ENCODE measurements at places on chromosomes 16 and 17. TPM values are rescaled to one million over a fixed set of nuclear protein-coding genes. Genes with fewer than 3 reads are reported as not detected.

EFNB3 gene
- 2.7 TPM for total RNA-seq

- no peak for DNase-seq
Measured at GRCh38 chr17:79078476-79079190, 4.0 kb downstream of the ENGASE start.

- no peak for DNase-seq
Measured at GRCh38 chr16:50500171-50500874, 47.9 kb upstream of the NKD1 start.

ERN2 gene
- not detected for total RNA-seq

DNA sequence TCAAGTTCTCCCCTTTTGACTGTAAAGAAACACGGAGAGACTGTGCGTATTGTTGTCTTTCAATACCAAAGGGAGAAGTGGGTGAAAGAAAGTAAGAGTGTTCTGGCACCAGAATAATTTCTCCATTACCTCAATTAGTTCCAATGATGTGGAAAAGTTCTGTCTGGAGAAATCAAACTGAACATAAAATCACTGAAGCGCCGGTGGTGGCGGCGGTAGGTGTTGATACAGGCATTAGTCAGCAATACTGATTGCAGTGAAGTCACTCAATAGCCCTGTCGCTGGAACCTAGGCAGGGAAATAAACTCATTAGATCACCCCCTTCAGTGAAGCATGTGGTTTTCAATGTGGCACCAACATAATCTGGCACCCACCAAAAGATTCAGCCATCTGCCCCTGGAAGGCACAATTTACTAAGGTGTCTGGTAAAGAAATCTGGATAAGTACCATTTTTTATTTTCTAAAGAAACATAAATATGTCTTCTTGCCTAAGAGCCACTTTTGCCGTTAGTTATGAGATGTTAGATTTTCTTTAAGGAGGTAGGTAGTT lies 274.2 kb upstream of the SOX9 start:
- no peak for DNase-seq

DNA sequence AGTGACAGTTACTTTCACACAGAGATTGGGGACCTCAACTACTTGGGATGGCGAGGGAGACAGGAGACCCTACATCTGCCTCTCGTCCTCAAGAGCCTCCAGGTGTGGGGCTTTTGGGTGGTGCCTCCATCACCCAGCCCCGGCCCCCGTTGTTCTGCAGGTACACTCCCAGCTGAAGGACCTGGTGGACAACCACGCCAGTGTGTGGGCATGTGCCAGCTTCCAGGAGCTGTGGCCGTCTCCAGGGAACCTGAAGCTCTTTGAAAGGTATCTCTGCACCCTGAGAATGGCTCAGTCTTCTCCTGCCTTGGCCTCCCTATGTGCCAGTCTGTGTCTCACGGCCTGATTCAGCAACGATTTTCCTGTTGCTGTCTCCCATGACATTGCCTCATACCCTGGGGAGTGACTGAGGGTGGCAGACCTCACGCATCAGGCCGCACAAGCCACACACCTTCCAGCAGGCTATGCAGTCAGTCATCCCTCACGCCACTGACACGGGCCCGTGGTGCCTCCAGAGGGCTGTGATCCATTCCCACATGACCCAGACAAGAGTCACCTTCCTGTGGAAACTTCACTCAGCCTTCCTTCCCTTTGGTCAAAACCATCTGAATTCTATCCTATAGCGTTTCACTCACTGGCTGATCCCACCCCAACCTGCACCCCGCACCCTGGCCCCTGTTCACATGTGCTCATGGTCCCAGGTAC lies 3.7 kb downstream of the CCNF start:
- DNase-seq: no peak

DNA sequence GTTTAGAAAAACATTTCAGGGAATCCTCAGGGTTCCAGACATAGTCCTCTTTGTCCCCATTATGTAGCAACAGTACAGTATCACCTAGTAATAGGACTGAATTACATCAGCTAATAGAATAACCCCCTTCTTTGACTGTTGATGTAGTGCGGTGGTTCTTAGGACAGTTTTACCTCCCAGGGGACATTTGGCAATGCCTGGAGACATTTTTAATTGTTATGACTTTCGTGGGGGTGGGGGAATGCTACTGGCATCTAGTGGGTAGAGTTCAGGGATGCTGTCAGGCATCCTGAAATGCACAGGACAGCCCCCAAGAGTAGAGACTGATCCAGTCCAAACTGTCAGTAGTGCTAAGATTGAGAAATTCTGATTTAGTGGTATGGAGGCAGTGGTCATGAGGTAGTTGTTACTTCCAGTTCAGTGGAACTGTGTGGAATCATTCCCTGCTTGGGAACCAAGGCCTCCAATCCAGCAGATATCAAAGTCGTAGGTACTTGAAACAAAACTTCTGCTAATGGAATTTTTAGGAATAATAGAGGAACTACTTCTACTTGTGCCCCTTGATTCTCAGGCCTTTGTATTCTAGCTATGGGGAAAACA lies 20.3 kb downstream of the NF1 start:
- DNase-seq: no peak

DNA sequence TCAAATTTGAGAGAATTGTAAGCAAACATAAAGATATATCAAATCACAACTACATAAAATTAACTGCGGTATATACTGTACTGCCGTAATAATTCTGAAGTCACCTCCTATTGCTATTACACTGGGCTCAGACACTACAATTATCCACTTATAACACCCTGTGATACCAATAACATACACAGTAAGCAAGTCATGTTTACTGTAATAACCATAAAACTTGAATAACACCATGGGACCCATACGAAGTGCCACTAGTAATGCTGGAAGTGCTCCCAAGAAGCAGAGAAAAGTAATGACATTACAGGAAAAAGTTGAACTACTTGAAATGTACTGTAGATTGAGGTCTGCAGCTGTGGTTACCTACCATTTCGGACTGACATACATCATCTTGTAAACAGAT lies 24.0 kb downstream of the CMC2 start:
- no peak for DNase-seq
